ENCODE measurements at places on chromosomes 6 and 20. TPM values are rescaled to one million over a fixed set of nuclear protein-coding genes. Genes with fewer than 3 reads are reported as not detected.

GRCh38 chr20:36836591-36837269 is 39.2 kb upstream of the TLDC2 start:
- no peak for DNase-seq

GRCh38 chr6:36791085-36791484 is 48.2 kb downstream of the CPNE5 start:
- DNase-seq = no peak

DNA sequence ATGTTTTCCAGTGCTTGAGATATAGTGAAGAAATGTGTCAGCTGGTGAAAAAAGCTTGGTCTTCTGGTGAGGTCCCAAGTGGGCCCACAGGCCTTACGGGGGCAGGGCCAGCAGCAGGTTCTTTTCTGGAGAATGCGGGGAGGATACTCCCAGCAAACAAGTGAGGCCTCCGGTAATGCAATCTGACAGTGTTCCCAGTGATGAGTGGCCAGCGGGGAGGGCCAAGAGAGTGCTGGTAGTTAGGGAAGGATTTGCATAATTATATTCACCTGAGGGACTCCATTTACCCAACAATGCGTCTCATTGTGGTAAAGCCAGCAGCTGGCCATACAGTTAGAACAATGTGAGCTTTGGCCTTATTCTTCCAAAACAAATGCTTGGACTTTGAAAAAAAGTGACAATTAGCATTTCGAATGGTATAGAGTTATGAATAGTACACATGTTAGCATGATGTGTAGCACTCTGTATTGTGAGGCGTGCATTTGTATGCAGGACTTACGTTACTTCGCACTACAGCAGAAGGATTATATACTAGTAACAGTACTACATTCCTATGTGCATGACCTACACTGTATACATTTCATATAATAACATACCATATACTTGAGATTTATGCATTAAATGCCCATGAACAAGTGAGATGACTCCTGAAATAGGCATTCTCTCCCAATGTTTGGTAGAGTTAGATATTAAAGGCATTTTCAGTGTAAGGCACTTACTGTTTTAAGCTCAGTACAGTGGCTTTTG is 69.8 kb downstream of the MYB start:
- DNase-seq = no peak

DNA sequence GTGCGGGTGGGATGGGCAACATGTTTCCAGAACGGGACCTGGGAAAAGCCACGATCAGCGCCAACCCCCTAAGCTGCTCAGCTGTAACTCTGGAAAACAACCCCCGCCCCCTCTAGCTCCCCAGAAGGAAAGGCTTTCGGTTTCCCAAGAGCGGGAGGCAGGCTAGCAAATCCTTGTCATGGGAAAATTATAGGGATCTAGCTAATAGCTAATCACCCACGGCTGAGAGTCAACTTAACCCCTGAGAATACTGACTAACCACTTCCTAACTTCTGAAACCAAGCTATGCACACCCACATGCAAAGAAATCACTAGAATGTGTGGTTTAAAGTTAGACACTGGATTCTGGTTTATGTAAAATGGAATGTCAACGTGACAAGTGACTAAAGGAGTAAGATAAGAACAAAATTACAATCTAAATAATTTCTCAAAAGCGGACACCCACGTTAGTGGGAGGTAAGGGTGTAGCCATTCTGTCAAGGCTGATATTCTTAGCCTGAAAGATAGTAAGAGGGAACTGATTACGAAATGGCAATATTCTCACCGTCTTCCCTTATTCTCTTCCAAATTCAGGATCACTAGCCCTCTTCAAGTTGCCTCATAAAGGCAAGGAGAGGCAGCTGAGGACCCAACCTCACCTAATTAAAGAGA is 20.1 kb downstream of the JAG1 start:
- DNase-seq = no peak

GRCh38 chr6:71466362-71466761 is 177.8 kb downstream of the OGFRL1 start:
- no peak for DNase-seq

- no peak for DNase-seq
These were observed 195.8 kb upstream of the ZNF184 start for GRCh38 chr6:27668442-27669294.

GRCh38 chr20:38405132-38405531 is 30.0 kb downstream of the SNHG17 start:
- no peak for DNase-seq

DNA sequence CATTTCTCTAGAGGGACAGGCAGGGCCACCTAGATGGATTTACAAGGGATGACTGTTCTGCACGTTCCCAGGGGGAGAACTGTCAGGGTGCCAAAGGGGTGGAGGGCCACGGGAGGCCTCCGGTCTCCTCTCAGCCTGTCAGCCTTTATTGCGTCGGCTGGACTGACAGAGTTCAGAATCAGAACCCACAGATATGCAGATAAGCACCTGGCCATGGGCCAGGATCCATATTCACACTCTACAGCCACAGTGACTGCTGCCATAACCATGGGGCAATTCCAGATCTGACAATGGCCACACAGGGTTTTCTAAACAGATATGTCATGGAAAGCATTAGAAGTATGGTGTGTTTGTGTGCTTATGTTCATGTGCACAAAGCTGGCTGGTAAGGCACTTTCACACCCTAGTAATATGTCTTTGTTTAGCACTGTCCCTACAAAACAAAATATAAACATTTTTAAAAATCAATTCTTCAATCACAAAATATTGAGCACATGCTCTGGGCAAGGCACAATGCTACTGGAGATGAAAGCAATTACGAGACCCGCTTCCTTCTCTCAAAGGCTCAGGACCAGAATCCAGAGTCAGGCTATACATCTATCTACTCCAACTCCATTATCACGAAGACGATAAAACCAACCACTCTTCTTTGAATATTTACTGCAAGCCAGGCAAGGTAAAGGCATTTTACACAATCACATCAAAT is 29.1 kb downstream of the TRAM2 start:
- no peak for DNase-seq

GRCh38 chr6:42454428-42454791 is 2.7 kb upstream of the TRERF1 start:
- DNase-seq = no peak

GRCh38 chr6:163439997-163440396 is 25.5 kb downstream of the QKI start:
- no peak for DNase-seq

GRCh38 chr6:31400467-31401289 is 2.7 kb upstream of the MICA start:
- DNase-seq = peak; percentile 36

GRCh38 chr6:146339716-146340115 is 203.9 kb upstream of the RAB32 start:
- no peak for DNase-seq

DNA sequence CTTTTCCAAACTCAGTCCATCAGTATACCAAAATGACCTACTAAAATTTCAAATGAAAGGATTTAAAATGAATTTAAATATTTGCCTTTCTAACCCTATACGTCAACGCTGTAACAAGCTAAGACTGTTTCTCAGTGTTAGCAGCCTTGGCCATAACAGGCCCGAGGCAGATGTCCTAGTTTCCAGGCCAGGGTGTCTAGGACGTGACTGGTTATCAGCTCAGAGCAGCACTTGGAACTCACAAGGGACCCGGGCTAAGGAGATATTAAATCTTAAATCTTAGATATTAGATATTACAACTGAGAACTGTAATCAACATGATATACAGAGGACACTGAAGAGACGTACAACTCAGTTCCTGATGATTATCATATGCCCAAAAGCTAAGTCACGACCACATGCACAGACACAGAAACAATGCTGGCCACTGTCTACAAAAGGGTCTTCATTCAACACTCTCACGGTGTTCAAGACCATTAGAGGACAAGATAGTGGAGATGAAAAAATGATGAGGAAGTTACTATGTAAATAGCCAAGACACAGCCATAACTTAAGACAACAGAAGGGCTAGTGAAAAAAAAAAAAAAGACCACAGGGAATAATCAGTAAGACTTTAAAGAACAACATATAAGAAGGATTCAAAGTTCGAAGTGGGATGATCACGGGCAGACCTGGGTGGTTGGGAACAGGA is at the start of gene CLDN20:
Gene CLDN20, plus strand, starts transcription at position 641 of the 691 bp plus-strand sequence. CDS start 11,707 bp downstream, outside the sequence.
- DNase-seq = no peak

GRCh38 chr6:90093558-90094073 is 199.3 kb downstream of the GJA10 start:
- DNase-seq = no peak

GRCh38 chr6:43428112-43428570 is 800 bp downstream of the ABCC10 start:
- no peak for DNase-seq

GRCh38 chr6:134774201-134774638 is 175.7 kb downstream of the ALDH8A1 start:
- peak; percentile 32 for DNase-seq

DNA sequence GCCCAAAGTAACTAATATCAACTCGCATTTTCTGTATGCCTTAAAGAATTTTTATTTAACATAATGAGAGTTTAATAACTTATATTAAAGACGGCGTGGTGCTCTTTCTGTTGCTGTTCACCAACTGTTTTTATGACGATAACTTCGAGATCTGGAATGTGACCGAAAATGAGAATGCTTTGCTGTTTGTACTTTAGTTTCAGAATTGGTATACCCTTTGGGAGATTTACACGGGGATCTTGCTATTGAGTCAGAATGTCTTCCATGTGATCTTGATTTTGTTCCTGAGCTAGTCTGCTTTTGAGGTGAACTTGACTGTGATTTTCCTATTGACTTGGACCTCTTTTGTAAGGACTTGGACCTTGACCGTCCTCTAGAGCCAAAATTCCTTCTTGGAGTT is 17.9 kb downstream of the PNRC1 start:
- DNase-seq = no peak

DNA sequence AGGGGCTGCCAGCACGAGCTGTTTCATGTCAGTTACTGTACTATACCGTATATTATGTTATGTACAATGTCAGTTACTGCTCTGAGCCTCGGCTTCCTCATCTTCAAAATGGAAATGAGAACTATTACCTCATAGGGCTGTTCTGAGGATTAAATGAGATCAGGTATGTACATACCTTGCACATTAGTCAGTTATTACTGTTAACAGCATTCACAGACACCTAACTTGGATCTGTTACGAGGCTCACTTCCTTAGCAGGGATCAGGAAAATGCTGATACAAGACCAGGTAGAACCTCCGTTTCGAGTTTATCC is 69.7 kb upstream of the TBC1D7 start:
- DNase-seq = no peak

DNA sequence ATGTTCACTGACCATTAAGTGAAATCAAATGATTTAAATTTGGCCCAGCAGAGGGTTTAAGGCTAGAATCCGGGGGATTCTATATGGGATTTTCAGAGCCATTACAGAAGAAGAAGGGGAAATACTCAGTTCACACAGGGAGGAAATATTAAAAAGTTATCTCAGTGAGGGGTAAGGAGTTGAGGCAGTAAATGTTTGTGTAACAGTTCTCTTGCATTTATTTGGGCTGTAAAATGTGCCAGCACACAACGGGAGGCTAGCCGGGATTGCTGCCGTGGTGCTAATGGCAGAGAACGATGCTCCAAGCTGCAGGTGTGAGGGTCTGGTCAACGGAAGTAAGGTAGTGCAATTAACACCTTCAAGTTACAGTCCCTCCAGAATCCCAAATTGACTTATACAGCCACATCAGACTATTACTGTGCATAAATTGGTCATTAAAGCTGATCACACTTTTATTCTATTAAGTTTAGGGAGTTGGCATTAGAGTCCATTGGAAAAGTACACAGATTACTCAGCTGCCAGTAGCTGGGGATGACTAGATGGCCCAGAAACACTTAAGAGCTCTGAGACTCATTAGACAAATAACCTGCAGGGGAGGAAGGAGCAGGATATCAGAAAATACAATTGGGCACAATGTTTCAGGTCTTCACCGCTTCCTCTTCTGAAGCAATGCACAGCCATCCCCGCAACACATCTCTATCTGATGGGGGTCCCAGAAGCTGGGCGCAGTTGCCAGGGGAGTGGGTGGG is 31.3 kb downstream of the PPP1R3G start:
- DNase-seq = no peak

GRCh38 chr6:13413900-13414555 is 73.4 kb downstream of the GFOD1 start:
- no peak for DNase-seq

DNA sequence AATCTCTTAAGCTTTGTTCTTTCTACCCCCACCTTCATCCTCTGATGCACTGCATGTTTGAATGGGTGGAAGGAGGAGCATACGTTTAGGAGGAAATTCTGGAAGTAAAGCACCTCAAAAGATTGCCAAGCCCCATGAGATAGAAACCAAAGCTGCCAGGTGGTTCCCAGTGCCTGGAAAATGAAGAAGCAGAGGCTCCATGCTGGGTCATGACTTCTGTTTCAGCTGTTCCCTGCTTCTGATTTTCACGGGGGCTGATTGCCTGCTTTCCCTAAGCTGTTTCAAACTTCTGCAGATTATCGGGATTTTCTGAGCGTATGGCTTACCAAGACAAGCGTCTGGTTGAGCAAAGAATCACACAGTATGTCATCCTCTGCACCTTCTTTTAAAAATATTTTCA is 87.5 kb upstream of the SYNDIG1 start:
- no peak for DNase-seq

GRCh38 chr6:11384531-11385309 is 152.3 kb upstream of the NEDD9 start:
- no peak for DNase-seq

GRCh38 chr20:8951164-8951563 is 117.7 kb upstream of the PLCB4 start:
- DNase-seq = no peak

DNA sequence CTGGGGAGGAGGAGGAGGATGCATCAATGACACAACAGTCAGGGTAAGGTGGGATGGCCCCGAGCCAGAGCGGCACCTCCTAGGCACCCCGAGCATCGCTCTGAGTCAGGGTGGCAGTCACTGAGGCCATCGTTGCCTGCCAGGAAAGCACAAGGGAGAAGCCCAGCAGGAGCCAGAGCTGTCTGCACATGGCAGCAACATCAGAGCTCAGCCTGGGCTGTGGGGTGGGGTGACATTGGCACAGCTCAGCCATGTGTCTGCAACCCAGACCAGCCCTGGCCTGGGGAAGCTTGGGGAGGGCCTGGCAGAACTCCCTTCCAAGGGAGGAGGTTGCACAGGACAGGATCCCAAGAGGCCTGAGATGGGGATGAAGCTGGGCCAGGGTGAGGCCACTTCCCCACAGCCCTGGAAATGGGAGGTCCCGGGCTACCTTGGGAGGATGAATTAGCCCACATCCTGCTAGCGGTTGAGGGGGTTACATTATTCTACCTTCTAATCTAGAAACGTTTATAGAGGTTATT is 255.6 kb downstream of the MAFB start:
- DNase-seq = no peak

SIRPD gene
- 0.09 TPM for polyA plus RNA-seq

MOG gene
- polyA plus RNA-seq = not detected

RBPJL gene
- polyA plus RNA-seq = not detected

EYA4 gene
- polyA plus RNA-seq = 8.1 TPM

GPR63 gene
- polyA plus RNA-seq = 3.1 TPM

EPM2A gene
- polyA plus RNA-seq = 8.0 TPM

BMP7 gene
- polyA plus RNA-seq = 13.3 TPM

ATP9A gene
- polyA plus RNA-seq = 41.6 TPM

LCA5 gene
- polyA plus RNA-seq = 10.2 TPM

ADGRF1 gene
- polyA plus RNA-seq = 0.22 TPM

SGK2 gene
- polyA plus RNA-seq = 11.2 TPM

C6orf132 gene
- polyA plus RNA-seq = 2.9 TPM

Measured in right lung (tissue), 10 donors.